Activated CD4-positive, CD25-positive, alpha-beta regulatory T cell treated with anti-CD3 and anti-CD28 coated beads, Interleukin-2, amount 50 U/mL, for 72 hours (primary cell): ENCODE measurements at places on chromosomes 5 and 9.

GRCh38 chr5:158375531-158375930, 516.6 kb upstream of the CLINT1 start:
- no peak for DNase-seq

- DNase-seq = no peak
Measured at GRCh38 chr9:83061990-83062650, 822 bp downstream of the RASEF start.

- no peak for DNase-seq
Measured at GRCh38 chr5:171969288-171969880, 37.1 kb downstream of the FBXW11 start.

DNA sequence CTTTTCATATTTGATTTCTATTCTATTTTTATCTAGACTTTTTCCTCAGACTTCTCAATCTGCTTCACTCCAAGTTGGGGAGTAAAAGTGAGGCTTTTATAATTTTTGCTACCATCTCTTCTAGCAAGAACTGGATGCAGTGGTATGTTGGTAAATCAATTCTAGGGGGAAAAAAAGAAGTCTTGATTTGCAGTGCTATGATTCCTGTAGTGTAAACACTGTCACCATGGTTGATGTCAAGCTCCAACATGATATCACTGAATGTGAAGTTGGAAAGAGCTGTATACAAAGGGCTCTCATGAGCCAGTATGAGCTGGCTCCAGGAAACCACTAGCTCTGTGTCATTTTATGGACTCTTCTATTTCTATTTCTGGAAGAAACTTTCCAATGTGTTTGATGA, 439.2 kb downstream of the NTRK2 start:
- DNase-seq = no peak

- no peak for DNase-seq
Measured at GRCh38 chr5:36363101-36363500, 61.4 kb upstream of the RANBP3L start.

DNA sequence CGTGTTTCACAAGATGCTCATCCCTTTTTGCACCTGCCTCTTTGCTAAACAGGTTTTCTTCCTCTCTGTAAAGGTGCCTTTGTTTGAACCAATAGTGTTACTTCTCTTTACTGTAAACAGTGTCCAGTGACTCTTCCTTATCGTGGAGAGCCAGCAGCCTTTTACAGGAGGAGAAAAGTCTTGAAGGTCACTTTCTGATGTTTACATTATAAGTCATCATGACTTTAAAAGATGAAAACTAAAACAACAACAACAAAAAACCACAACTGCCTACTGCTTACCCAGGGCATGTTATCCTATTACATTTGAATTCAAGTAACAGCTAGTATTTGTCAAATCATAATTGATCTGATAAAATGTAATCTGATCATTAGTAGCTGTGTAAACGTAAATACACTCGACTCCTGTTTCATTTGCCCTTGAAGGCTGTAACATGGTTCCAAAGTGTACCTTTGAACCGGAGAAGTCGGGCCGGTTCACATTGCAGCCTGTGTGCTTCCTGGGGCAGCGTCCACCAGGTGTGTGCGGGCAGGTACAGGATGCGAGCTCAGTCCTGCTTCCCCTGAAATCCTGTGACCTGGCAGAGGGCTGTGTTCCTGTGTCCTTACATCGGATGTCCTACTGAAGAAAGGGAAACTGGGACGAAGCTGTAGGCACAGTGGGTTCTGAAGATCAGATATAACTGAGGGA, 118.1 kb downstream of the C9orf152 start:
- DNase-seq = no peak

DNA sequence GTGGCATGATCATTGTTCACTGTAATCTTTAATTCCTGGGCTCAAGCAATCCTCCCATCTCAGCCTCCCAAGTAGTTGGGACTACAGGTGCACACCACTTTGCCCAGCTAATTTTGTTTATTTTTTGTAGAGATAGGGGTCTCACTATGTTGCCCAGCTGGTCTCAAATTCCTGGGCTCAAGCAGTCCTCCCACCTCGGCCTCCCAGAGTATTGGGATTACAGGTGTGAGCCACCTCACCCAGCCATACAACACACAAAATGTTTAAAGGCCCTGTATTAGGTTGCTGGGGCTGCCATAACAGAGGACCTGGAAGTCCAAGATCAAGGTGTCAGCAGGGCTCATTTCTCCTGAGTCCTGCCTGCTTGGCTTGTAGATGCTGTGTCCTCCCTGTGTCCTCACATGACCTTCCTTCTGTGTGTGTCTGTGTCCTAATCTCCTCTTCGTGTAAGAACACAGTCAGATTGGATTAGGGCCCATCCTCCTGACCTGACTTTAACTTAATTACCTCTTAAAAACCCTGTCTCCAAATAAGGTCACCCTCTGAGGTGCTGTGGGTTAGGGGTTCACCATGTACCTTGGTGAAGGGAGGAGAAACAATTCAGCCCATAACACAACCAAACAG, 5.4 kb downstream of the UBE2QL1 start:
- no peak for DNase-seq

GRCh38 chr9:133725886-133726285, 12.3 kb downstream of the SARDH start:
- DNase-seq = no peak

DNA sequence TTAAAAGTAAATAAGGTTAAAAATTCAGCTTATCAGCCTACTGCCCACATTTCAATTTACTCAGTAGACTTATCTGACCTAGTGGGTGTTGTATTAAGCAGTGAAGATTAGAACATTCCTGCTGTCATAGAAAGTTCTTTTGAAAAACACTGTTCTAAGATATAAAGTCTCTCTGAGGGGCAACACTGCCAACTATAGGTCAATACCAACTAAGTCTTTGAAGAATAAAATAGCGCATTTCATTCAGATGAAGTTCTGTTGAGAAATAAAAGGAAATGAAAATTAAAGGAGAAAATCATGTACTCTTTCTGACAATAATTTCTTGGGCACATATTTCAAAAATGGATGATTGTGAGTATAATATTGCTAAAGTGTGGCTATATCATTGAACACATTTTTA, 86.8 kb downstream of the PTPRD start:
- no peak for DNase-seq

- DNase-seq = no peak
Measured at GRCh38 chr5:77683171-77683732, 44.7 kb upstream of the OTP start.

GRCh38 chr9:136539427-136540421, 6.1 kb downstream of the NOTCH1 start:
- DNase-seq = peak; percentile 89

DNA sequence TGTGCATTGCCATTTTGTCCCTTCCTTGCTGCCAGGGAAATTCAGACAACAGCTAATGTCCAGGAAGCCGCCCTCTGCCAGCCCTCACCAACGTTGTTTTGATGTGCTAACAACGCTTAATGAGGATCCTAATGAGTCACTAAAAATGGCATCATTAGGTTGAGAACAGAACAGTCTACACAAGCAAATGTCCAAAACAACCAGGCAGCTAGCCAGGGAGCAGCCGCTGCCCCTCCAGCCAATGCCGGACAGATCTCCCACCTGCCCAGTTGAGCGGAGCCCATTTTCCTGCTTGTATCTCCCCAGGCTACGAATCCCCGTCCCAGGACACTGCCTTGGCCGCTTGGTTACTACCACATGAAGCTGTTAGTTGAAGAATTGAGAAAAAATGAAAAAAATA, 40.4 kb upstream of the UNC5A start:
- peak; percentile 5 for DNase-seq

DNA sequence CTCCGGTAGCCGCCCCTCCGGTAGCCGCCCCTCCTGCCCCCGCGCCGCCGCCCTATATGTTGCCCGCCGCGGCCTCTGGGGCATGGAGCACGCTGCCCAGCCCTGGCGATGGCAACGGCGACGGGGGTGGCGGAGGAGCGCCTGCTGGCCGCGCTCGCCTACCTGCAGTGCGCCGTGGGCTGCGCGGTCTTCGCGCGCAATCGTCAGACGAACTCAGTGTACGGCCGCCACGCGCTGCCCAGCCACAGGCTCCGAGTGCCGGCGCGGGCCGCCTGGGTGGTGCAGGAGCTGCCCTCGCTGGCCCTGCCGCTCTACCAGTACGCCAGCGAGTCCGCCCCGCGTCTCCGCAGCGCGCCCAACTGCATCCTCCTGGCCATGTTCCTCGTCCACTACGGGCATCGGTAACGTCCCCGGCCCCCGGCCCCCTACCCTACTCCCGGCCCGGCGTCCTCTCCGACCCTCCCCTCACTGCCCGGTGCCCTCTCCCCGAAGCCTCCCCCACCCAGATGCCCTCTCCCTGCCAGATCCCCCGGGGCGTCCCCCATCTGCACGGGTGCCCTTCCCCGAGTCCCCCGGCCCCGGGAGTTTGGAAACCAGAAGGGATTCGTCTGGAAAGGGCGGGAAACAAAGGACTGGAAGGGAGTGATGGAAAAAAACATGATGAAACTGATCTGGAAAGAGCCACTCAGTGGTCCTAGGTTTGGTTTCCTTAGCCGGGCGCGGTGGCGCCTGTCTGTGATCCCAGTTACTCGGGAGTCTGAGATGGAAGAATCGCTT, 417 bp downstream of the SRD5A1 start:
- no peak for DNase-seq

DNA sequence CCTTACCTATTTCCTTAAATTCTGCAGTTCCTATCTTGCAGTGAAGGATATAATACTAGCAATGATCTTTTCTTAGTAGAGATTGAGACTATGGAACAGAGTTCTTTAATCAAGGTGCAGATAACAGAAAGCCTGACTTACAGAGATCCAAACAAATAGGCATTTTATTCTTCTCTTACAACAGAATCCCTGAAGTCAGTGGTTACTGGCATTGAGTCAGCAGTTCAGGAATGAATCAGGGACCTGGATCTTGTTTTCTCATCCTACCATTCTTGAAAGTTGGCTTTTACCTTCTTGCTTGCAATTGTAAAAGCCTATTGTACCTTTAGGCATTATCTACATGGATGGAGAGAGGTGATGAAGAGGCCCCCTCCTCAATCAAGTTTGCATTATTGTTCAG, 47.5 kb upstream of the TLE4 start:
- DNase-seq = no peak

DNA sequence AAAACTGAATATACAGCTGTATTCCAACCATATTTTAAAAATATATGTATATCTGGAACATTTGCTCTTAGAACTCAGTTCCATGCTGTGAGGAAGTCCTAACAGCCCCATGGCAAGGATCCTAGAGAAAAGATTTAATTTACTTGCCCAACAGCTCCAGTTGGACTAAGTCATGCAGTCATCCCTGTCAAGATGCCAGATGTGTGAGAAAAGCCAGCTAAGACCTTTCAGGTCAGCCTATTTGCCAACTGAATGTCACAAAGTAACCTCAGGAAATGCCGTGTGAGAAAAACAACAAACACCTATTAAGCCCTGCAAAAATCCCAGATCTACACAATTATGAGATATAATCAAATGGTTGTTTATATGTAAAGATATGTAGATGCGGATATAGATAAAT, 416.3 kb downstream of the NR2F1-AS1 start:
- DNase-seq = no peak

DNA sequence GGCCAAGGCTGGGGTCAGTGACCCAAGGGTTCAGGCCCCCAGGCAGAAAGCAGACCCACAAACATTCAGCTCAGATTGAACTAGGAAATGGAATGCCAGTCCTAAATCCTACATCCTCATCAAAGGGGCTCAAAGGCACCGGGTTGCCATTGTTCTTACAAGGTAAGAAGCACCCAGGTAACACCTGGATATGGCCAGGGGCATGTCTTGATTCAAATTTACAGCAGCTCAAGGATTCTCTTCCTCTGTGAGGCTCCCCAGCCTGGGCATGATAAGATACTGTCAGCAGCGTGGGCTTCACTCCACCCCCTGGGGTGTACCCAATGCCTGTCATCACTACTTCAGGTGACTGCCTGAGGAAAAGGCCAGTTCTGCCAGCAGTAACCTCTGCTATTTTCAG, 92.1 kb upstream of the FSTL4 start:
- no peak for DNase-seq

GRCh38 chr5:2263763-2264162, 381.0 kb upstream of the IRX4 start:
- DNase-seq = no peak

DNA sequence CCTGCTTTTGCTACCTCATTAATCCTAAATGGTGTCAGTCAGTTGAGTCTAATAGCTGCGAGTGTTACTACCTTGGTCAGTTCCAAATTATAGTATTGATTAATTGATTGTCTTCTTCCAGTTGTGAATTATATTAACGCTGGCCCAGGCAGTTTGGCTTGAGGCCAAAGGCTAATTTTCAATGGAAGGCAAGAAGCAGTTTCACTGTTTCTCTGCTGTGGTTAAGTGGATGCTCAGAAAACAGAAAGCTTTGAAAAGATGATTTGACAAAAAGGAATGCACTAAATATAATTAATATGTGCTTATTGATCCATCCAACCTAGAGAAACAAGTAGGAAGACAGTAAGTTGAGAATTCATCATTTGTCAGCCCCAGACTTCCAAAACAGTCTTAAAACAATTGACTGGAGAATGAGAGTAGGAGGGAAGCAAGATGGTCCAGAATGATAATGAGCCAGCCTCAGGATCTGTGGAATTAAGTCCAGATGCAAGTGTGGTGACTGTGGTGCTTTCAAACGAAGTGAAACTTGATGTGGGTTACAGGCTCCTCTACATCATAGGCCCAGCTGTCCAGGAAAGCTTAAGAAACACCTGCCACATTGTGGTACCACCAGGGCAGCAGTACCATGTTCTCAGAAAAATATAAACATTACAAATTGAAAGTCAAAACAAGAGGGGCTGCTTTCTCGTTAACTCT, 1371.0 kb upstream of the DMAC1 start:
- DNase-seq = no peak

DNA sequence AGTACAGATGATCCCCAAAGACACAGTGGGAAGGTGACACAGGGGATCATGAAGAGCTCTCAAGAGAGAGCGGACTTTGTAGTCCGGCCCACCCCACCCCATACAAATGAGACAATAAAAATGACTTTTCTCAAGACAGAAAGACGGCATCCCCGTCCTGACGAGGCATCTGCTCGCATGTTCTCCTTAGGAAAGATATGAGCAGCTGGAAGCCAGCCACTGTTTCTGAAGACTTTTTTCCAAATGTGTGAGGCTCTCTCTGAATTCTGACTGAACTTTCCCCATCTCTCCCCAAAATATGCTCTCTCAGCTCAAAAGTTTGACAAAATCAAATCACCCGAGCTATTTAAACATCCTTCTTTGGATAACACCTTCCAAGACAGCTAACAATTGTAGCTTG, 105.2 kb downstream of the RFK start:
- DNase-seq = no peak

- DNase-seq = no peak
Measured at GRCh38 chr9:129946246-129946995, 96.6 kb downstream of the FNBP1 start.

GRCh38 chr5:149071216-149071615, 8.4 kb upstream of the SH3TC2 start:
- no peak for DNase-seq

DNA sequence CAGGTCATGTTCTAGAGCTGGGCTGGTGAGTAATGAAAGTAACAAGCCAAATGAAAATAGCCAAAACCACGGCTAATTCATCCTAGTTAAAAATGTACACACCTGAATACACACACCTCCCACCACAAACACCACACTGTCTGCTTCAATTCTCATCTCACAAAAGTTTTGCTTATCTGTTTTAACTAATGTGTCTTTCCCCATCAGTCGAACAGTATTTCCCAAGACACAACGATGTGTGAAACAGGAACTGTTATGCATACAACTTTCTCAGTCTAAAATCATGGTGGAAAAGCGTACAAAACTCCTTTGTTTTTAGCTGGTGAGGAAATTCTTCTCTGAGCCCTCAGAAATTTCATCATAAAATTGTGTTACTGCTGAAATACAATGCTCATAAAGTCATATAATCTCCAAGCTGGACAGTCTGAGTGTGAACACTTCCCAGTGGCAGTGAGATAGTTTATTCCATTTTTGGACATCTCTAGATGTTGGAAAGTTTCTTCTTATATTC, 242.4 kb downstream of the EFNA5 start:
- DNase-seq = no peak
